ENCODE measurements at places on chromosomes 16 and 17. TPM values are rescaled to one million over a fixed set of nuclear protein-coding genes. Genes with fewer than 3 reads are reported as not detected.

CETP gene
- not detected for total RNA-seq

CSH2 gene
- total RNA-seq: not detected

AOC3 gene
- total RNA-seq: 1.1 TPM

RNF43 gene
- total RNA-seq: 0.38 TPM

WDR90 gene
- 26.8 TPM for total RNA-seq

ST6GALNAC1 gene
- 0.27 TPM for total RNA-seq

GFAP gene
- total RNA-seq: 0.71 TPM

PHOSPHO1 gene
- total RNA-seq: 0.97 TPM

PRSS8 gene
- total RNA-seq: 1.2 TPM

SYT17 gene
- total RNA-seq: 13.6 TPM

Measured in A549 treated with ZK216348 at 1 μM for 4 hours (cell line).